HL-60 (cell line): ENCODE measurements at places on chromosomes 4 and X.
A peak's percentile ranks its signal among the peaks of the same experiment; 100 is the strongest.

- DNase-seq, result no peak
These were observed 1840.1 kb downstream of the PCDH7 start for GRCh38 chr4:32560306-32560705.

GRCh38 chr4:127251423-127251822, 381.3 kb upstream of the INTU start:
- no peak for DNase-seq

DNA sequence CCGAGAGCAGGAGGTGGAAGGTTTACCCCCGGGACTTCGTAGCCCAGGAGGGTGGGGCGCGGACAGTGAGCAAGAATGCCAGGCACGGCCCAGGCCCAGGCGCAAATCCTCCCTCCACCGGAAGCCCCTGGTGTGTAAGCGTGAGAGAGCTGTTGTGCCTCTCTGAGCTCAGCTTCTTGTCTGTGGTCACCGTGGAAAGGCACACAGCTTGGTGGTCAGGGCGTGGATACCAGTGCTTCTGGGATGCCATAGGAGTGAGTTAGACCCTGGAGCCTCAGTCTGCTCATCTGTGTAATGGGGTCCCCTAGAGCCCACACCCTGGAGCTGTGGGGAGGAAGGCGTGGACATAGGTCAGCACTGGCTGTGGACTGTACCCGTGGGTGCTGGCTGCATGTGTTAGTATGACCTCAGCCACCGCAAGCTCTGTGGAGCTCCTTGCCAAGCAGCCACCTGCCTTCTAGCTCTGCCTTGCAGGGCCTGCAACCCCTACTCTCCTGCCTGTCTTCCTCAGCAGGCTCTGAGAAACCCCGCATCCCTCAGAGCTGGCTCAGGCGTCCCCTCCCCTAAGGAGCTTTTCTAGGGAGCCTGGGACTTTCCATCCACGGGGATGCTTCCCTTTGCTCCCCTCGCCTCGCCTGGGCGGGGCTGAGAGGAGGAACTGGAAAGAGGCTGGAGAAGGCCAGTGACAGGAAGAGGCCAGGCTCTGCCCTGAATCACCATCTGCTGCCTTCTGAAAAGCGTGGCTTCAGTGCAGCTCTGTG, 28.0 kb upstream of the AFAP1 start:
- DNase-seq, result no peak

DNA sequence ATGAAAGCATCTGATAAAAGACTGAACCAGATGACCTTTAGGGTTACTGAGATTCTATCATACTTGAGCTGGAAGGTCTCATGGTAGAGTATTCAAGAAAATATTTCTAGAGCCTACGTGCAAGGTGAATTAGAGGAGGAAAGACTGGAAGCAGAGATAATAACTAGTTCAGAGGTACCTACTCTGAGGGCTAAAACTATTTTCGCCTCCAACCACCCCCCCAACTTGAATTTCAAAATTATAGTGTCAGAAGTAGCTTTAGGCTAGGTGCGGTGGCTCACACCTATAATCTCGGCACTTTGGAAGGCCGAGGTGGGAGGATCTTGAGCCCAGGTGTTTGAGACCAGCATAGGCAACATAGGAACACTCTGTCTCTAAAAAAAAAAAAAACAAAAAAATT, 30.9 kb downstream of the NLGN3 start:
- DNase-seq, result no peak

DNA sequence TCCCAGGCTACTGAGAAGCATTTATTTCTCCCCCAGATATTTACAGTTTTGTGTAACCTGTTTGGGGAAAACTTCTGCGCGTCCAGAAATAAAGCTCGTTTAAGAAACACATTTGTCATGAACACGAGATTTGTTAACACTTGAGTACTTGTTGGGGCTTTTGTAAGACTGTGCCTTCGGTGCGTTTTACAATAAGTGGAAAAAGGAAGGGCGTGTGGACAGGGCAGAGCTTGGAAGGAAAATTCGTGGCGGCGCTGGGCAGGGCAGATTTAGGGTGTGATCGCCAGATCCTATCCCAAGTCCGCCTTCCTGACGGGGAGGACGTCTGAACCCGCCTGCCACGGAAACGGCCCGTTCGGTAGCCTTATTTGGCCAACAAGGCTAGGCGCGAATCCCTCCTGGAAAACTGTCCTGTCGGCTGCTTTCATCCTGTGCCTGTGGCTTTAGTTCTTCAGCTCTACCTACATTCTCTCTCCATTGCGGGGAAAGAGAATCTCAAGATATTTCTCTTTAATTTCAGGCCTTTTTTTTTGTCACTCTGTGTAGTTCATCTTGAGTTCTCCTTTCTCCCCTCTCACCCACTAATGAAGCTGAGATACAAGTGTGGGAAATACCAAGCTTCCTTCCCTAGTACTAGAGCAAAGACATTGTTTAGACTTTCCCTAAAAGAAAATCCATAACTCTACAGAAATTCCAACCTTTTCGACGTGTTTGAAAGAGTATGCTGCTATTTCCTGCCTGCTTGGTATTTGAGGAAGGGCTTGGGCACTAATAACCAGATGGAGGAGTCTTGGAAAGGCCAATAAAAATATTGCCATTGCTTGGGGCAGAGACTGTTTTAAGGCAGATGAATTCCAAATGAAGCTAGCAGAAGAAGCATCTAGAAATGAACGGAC, 982 bp downstream of the PDLIM5 start:
- DNase-seq, result no peak

GRCh38 chr4:54941994-54942552, 183.3 kb downstream of the KDR start:
- DNase-seq, result no peak

DNA sequence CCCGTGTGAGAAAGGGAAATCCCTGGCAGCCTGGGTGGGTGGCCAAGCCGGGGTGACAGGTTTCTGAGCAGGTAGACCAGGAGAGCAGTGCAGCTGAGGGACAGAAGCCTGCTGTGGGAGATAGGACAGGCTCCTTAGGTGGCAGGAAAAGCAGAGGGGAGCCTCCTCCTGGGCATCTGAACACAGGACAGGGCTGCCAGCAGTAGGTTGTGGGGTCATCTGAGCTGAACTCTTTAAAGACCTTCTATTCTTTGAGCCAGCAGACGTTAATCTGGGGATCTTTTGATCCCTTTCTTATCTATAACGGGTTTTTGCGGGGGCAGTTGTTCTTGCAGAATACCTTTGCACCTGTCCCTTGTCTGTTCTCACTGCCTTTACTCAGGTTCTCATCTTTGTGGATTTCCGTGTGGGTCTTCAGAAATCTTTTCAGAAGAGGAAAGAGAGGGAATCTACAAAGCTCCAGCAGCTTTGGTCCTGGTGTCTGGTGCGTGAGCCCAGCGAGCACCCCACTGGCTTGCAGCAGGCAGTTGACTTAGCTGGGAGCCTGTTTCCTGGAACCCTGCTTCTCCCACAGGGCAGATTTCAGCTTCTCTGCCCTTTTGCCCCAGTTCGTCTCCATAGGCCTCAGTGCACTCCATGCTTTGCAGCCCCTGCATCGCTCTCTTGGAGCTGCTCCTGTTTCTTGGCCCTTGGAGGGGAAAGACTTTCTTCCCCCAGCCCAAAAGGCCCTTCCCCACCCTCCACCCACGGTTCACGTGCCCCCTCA, 35.8 kb upstream of the TADA2B start:
- DNase-seq, result no peak

GRCh38 chr4:61375301-61375700, 175.2 kb downstream of the ADGRL3 start:
- peak; percentile 8 for DNase-seq

DNA sequence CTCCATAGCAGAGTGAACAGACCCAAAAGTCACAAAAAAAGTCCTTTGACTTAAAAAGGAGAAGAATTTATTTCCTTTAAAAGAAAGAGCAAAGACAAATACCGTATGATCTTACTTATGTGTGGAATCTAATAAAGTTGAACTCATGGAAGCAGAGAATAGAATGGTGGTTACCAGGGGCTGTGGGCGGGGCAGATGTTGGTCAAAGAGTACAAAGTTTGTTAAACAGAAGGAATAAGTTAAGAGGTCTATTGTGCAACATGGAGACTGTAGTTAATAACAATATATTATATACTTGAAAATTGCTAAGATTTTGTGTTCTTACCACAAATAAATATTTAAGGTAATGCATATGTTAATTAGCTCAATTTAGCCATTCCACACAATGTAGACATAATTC, 173.3 kb upstream of the S100G start:
- no peak for DNase-seq

DNA sequence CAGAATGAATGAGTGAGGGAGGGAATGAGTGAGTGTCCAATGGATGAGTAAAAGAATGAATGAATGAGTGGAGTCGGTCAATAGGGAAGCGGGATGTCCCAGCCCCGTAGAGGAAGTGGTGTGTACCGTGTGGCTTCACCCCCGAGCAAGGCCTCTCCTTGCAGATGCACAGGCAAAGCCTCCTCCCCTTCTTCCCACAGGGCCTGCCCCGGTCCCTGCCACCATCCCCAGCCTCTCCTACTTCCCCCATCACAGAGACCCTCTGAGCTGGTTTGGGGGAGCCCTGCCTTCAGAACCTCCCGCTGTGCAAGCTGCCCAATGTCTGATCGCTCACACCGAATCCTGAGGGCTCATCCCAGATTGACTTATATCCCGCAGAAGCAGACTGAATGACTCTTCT, 13.6 kb downstream of the HTRA3 start:
- no peak for DNase-seq

DNA sequence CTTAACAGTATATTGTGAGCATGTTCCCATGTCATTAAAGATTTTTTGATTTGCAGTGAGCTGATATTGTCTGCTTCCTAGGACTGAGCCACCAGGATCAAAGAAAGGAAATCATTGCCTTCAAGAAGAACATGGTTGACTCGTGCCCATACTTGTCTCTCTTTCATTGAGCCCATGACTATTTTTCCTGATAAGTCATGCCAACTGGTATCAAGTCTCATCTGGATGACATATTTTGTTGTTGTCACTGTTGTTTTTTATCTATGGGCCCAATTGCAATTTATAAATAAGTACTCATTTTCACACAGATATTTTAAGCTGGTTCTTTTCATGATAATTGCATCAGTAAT, 10.2 kb upstream of the RHOH start:
- DNase-seq, result no peak
